ENCODE measurements at places on chromosomes 4 and X.

DNA sequence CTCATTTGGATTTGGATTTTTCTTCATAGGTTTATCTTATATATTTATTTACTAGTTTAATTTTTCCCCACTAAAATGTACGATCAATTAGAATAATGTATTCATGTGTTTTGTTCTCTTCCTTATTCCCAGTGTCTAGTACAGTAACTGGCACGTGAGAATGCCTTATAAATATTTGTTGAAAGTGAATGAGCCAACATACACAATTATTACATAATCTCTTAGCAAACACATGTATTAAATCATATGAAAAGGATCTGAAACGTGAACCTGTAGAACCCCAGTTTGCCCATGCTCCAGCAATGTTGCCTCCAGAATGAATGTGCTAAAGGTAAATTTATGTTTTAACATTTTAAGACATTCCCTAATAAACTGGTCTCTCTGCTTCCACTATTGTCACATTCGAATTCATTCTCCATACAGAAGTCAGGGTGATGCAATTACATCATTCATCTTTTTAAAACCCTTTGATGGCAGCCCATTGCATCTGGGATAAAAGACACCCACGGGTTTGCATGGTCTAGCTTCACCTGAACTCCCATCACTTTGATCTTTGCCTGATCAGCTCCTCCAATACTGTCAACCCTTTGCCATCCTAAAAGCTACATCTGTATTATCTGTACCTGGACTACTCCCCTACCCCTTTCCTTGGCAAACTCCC, 30.7 kb upstream of the AREG start:
- no peak for DNase-seq

DNA sequence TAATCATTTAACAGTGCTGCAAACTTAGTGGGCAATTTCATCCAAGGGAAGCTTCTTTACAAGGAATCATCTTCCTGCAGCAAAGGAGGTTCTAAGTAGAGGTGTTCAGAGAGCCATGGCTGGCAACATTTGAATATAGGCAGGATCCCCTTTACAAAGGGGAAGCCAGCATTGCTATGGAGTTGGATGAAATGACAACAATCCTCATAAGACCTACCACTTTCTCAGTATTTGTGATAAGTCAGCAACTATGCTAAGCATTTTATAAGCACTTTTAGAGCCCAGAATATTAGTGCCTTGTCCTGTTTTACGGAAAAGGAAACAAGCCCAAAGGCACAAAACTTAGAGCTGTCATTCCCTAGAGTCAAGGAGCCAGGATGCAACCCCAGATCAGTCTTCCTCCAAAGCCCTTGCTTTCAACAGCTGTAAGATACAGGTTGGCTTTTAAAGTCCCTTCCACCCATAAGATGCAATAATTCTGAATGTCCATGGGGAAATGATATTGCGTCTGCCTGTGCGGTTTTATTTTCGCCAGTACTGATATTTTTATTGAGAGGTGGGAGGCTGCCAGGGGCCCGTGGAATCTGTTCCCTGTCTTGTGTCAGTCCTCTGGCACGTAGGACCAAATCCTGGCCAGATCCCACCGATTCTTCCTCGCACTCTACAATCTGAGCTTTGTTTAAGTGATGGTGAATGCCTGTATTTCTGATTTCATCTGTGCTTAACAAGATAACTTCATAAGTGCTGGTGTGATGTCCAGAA, 59.1 kb downstream of the SMIM20 start:
- DNase-seq = no peak

DNA sequence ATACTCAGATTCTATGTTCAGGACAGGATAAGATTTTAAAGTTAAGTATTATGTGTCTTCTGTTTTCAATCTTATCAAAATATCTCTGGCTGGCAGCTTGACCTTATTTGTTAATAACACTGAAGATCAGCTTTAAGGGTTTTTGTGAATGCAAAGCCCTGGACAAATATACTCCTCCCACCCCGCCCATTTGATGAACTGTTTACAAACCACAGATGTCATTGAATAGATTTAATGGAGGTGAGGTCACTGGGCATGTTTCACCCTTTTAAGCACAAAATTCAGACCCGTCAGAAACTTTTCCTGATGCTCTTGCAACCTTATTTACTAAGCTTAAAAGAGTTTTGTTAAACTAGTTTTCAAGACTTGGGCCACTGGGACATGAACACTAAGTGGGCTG, 10.1 kb upstream of the CXCL8 start:
- no peak for DNase-seq

DNA sequence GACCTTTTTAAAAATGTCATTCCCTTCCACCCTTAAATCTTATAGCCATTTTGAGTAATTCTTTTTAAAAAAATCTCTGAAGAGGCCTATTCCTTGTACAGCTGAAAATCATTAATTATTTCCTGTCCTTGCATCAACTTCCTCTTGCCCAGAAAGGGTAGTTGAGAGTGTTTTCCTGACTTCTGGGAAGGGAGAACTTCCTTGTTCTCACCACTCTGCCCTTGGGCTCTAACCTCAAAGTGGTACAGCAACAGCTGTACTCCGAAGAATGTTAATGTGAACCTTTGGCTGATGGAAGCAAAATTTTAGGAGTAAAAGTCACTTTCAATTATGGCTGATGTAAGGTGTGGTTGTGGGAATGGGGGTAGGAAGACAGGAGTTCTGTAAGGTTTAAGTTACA, 15.1 kb upstream of the FABP2 start:
- peak; percentile 15 for DNase-seq

GRCh38 chrX:103941201-103941975, 21.0 kb upstream of the TMSB15B start:
- peak; percentile 28 for DNase-seq

- no peak for DNase-seq
These were observed 67.9 kb upstream of the PCDH19 start for GRCh38 chrX:100477958-100478357.

DNA sequence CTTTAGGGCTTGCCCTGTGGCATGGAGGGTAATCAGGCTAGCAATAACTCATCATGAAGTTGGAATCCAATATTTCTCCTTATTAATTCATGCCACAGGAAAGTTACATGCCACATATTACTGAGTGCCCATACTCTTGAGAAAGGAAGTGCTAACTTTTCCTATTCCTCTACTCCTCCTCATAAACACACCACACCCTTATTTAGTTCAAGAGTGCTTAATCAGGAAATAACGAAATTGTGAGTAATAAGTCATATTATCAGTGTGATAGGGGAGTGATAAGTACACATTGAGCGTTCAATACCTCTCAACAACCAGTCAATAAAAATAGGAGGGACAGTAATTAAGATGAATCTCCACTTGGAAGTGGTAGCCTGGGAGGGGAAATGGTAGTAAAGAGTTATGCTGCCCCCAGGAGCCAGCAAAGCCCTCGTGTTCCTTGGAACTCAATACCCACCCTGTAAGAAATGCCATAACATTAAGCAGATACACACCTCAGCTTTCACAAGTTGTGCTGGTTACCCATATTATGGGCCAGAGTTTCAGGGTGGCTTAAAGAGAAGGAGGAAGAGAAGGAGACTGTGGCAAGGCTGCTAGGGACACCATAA, 410.0 kb upstream of the NR3C2 start:
- no peak for DNase-seq

DNA sequence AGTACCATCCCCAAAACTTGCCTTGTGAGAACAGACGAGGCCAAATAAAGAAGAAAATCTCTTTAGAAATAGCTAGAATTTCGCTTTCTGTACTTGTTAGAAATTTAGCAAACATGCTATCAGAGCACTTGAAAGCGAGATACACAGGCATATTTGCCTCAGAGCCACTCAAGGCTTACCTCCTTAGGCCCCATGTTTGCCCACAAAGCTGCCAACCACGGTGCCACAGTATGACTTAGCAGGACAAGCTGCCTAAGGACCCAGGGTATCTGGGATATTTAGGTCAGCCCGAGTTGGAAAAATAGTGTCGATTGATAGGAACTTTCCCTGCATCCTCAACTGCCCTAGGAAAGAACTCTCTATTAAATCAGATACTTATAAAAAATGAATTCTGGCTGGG, 24.2 kb downstream of the NDNF start:
- no peak for DNase-seq

DNA sequence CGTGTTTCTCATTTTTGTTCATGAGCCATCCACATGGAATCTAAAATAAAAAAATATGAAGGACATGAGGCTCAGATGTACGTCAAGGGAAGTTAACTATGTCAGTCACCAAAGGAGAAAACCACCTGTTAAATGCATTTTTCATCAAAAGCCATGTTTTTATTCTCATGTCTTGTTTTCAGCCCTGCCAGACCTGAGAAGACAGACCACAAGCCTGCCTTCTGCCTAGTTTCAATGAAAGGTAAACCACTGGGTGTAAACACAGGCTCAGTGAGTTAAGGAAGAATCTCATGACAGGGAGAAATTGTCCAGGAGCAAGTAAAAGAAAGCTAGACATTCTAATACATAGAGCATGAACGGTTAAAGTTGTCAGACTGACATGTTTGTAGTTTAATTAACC, 52.3 kb upstream of the TNIP3 start:
- no peak for DNase-seq

GRCh38 chr4:13088726-13089658, 395.1 kb downstream of the RAB28 start:
- DNase-seq = peak; percentile 12

GRCh38 chr4:87114245-87115062, 106.0 kb downstream of the KLHL8 start:
- no peak for DNase-seq

GRCh38 chrX:45633419-45633818, 432.7 kb upstream of the DIPK2B start:
- DNase-seq = no peak

DNA sequence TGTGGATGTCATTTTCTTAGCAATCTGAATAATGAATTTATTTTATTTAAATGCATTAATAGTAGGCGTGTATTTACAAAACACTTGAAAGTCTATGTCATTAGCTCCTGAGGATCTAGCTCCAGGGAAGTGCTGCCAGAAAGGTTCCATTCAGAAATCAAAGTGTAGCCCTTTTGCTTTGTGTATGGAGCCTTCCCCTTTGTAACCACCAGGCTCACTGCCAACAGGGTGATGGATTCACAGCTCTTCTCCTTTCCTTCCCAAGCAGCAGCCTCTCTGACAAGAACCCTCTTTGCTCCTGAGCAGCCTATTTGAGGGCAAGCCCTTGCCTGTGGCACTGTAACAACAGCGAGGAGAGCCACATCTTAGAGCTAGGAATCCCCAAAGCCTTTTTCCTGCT, 286.0 kb upstream of the RASGEF1B start:
- no peak for DNase-seq

GRCh38 chrX:29229802-29230201, 642.6 kb downstream of the IL1RAPL1 start:
- no peak for DNase-seq

- DNase-seq = no peak
These were observed 19.5 kb downstream of the SMAD1 start for GRCh38 chr4:145501051-145501660.

- DNase-seq = peak; percentile 96
These were observed 9.6 kb upstream of the MAP7D3 start for GRCh38 chrX:136260776-136261175.

GRCh38 chrX:136475236-136475635, 12.5 kb upstream of the BRS3 start:
- DNase-seq = no peak

GRCh38 chr4:108210989-108211835, 42.5 kb upstream of the LEF1 start:
- peak; percentile 31 for DNase-seq

DNA sequence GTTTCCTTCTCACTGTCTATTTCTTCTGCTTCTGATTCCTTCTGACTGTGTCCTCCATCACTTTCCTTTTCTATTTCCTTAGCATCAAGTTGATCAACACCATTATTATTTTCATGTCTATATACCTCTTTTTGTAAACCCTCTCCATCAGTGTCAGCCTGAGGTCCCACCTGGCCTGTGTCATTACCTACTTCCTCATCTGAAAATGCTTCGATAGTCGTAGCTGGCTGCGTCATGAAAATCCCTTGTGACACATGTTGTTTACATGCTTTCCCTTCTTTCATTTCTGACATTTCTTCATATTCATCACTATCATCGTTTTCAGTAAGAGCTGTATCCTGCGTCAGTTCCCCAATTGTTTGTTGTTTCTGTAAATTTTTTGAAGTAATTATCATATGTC, 39.6 kb downstream of the RPGR start:
- DNase-seq = no peak

Data from fibroblast of skin of right quadriceps (primary cell).